ENCODE measurements at places on chromosomes 16 and 17.
A peak's percentile ranks its signal among the peaks of the same experiment; 100 is the strongest.

- DNase-seq: peak; percentile 62
These were observed 898 bp downstream of the SNAI3 start for GRCh38 chr16:88685156-88686061.

- no peak for DNase-seq
These were observed 44.4 kb downstream of the HAPSTR1 start for GRCh38 chr16:9135797-9136196.

DNA sequence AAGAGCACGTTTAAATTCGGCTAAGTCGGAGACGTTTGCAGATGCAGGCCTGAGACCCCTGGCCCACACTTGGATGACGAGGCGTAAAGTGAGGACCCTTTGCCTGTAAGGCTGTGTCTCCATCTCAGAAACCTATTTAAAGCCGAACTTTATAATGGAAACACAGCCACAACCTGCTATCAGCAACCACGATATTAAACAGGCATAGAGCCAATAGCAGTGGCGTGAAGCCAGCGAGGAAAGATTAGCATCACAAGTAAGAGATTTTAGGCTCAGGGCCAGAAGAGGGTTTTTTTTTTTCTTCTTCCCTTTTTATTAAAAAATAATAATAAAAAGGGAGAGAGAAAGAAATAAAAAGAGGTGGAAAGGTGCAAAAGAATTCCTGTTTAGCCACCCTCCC is 111.3 kb upstream of the NOL11 start:
- no peak for DNase-seq

GRCh38 chr16:68399456-68399855 is 48.9 kb downstream of the SMPD3 start:
- DNase-seq: no peak

GRCh38 chr16:2866431-2866830 is 8.5 kb upstream of the PRSS22 start:
- no peak for DNase-seq

DNA sequence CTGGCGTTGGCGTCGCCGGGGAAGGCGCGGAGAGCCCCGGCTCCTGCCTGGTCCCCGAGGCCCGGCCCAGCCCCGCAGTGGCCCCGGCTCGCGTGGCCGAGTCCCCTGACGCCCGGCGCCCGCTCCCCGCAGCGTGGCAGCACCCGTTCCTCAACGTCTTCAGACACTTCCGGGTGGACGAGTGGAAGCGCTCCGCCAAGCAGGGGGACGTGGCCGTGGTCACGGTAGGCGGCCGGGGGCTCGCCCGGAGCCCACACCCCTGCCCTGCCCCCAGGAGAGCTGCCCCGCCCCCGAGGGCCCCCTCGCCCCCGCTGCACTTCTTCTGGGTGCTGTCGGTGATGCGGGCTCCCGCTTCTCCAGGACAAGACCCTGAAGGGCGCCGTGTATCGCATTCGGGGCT is 466 bp downstream of the WDR90 start:
- DNase-seq: no peak

DNA sequence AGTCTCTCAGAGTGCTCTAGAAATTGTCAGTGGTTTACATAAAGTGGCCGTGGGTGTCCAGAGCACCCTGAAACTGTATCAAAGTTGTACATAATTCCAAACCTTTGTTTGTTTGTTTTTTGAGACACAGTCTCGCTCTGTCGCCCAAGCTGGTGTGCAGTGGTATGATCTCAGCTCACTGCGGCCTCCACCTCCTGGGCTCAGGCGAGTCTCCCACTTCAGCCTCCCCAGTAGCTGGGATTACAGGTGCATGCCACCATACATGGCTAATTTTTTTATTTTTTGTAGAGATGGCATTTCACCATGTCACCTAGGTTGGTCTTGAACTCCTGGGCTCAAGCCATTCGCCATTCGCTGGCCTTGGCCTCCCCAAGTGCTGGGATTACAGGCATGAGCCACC is 24.3 kb upstream of the ADGRG1 start:
- DNase-seq: no peak

DNA sequence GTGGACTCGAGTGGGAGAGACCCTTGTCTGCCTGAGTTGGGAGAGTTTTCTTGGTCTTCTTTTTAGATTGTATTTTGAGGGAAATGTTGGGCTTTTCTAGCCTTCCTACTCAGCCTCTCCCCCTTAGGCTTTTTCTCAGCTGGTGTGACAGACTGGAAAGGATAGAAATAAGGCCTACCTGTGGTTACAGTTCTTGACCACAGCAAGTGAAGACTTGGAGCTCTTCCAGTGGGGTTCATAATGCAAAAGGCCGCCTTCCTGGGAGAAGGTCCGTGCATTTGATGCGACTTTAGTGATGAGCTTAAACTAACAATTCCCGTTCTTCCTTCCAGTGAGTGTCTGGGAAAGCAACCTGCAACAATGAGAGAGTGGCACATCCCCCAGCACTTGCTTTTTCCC is 56.8 kb downstream of the B9D1 start:
- no peak for DNase-seq

DNA sequence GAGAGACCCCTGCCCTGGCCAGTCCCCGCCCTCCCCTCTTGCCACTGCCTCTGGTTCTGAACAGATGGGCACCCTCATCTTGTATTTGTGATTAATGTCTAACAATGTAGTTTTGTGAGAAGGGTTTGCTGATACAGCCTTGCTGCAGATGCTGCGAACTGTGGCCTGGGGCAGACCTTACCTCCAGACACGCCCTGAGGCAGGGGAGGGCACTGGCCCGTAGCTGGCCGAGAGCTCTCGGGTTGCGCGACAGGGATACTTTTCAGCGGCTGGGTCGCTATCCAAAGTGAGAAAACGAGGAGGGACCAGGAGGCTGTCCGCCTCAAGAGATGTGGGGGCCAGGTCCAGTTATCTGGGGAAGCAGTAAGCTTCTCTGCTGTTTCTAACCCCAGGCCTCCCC is 21.9 kb downstream of the STH start:
- no peak for DNase-seq

DNA sequence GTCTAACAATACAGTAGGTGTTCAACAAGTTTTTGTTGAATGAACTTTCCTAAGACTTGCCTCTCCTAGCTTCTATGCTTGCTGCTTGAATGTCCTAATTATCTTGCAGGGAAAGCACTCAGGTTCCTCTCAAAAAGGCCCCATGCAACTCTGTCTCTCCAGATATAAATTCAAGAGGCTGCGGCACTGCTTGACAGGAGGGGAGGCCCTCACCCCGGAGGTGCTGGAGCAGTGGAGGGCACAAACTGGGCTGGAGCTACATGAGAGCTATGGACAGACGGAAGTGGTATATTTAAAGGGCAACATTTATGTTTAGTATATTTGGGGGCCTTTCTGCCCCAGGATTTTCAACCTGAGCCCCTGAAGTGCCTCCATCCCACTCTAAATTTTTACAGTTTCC is 14.4 kb downstream of the THUMPD1 start:
- DNase-seq: no peak

Data from CD4-positive, alpha-beta T cell treated with Interleukin-12 subunit alpha and Interleukin-12 subunit beta, for 1 hour (primary cell).